ENCODE measurements at places on chromosomes 5 and 9.

DNA sequence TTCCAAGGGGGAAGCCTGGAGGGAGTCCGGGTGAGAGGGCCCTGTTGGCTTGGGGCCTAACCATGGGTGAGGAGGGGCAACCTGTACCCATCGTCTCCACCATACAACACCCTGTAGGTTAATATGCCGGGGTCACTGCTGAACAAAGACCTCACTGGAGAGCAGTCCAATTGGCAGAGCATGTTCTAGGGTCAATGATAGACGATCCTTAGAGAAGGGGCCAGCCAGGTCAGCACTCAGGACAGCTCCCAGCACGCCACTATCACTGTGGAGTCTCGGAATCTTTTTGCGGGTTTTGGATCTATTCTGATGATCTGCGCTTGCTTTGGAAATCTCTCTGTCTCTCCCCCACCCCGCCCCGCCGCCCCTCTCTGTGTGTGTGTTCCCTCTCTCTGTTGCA, 218.4 kb upstream of the MVB12B start:
- no peak for DNase-seq

GRCh38 chr5:150485693-150486401, 22.1 kb upstream of the NDST1 start:
- DNase-seq, result no peak

GRCh38 chr9:92716557-92716956, 46.6 kb upstream of the IPPK start:
- peak; percentile 9 for DNase-seq

GRCh38 chr5:68435611-68436010, 220.1 kb downstream of the PIK3R1 start:
- no peak for DNase-seq

GRCh38 chr9:92706218-92706940, 36.4 kb upstream of the IPPK start:
- DNase-seq, result no peak

GRCh38 chr5:38143384-38143783, 115.0 kb upstream of the EGFLAM start:
- DNase-seq, result no peak

GRCh38 chr9:87223392-87224246, 274.0 kb upstream of the DAPK1 start:
- no peak for DNase-seq

GRCh38 chr5:10768328-10768899, 7.4 kb upstream of the DAP start:
- DNase-seq, result no peak

- DNase-seq, result no peak
Observed at GRCh38 chr5:117568622-117569021, 994.0 kb upstream of the SEMA6A start.

DNA sequence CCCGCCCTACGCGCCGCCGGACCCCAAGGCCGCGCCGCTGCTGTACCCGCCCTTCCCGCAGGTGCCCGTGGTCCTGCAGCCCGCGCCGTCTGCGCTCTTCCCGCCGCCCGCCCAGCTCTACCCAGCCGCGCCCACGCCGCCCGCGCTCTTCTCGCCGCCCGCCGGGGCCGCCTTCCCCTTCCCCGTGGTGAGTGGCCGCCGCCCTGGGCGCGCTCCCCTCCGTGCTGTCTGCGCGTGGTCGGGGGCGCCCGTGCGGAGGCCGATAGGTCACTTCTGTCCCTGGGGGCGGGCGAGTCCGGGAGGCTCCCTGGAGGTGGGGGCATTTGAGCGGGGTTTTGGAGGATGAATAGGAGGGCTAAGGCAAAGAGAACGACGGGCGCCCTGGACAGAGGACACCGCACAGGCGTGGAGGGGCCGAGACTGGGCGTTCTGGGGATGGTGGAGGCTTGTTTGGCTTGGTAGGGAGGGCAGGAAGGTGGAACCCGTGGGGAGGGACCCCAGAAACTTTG, 9.6 kb downstream of the PRRT1B start:
- DNase-seq, result no peak

GRCh38 chr5:113524927-113525326, 11.4 kb downstream of the YTHDC2 start:
- DNase-seq, result no peak

DNA sequence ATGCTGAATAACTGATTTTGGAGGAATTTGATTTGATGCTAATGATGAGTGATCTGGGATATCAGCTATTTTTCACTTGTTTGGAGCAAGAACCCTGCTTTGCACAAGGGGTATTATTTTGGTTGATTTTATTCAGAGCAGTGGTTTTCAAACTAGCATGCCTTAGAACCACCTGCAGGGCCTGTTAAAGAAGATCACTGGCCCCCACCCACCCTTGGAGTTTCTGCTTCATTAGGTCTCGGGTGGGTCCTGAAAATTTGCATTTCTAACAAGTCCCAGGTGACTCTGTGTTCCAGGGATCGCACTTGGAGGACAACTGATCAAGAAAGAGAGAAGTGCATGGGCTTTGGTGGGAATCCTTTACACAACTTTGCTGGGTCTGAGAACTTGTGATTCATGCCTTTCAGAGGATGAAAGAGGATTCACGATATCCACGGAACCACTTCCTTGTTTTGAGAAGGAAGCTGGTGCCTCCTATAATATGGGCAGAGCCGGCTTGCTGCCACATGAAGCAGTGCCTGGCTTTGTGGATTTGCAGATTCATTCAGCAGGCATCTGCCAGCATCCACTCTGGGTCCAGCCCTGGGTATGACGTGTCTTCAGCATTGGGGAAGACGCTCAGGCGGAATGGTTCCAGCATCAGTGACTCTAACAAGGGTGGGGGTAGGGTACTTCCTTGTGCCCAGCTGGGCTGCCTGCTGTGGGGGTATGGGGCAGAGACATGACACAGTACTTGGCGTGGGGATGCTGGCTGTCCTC, 106.6 kb upstream of the PITX1 start:
- DNase-seq, result no peak

DNA sequence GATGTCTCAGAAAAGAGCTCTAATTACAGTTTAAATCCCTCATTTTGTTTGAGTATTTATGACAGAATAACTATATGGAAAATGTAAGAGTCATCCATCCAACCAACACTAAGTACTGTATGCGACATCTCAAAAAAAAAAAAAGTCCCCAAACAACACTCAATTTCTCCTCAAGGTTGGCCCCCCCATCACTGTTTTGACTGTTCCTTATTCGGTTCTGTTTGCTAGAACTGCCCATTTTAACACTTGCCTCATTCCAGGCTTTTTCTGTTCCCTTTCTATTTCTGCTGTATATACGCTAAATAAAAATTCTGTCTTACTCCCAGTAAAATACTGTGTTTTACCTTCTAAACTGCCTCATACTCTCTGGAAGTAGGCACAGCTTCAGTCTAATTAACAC, 25.2 kb downstream of the GLDC start:
- DNase-seq, result no peak

GRCh38 chr5:143156572-143156971, 246.9 kb downstream of the NR3C1 start:
- no peak for DNase-seq

- no peak for DNase-seq
Observed at GRCh38 chr9:112351184-112351583, 17.8 kb upstream of the PTBP3 start.

DNA sequence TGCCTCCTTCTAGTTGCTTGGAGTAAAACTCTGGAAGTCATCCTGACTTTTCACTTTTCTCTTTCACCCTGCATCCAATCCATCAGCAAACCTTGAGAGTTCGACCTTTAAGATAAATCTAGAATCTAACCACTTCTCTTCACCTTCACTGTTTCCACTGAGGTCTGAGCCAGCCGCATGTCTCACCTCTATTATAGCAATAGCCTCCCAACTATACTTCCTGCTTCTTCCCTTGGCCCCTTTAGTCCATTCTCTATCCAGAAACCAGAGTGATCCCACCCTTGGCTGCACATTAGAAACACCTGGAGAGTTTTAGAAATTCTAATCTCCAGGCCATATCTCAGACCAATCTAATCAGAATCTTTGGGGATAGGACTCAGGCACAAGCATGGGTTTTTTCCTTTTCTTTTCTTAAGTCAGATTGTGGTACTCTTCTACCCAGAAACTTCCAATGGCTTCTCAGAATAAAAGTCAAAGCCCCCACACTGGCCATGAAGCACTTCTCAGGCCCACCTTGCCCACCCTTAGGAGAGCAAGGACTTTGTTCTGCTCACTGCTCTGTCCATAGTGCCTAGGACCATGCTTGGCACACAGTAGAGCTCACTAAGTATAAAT, 33.1 kb downstream of the MFAP3 start:
- no peak for DNase-seq

Measured in left renal pelvis (tissue), 4 donors.